ENCODE measurements at places on chromosomes 1 and 21.

- DNase-seq: no peak
Observed at GRCh38 chr1:15492596-15492995, 16.7 kb downstream of the CELA2B start.

GRCh38 chr1:207056673-207057072 lies 3.6 kb downstream of the PFKFB2 start:
- no peak for DNase-seq

- DNase-seq: no peak
Observed at GRCh38 chr21:43899307-43900077, 34.5 kb downstream of the AGPAT3 start.

GRCh38 chr1:228190182-228190581 lies 17.7 kb upstream of the OBSCN start:
- no peak for DNase-seq

- DNase-seq: no peak
Observed at GRCh38 chr1:198423673-198424072, 116.8 kb downstream of the ATP6V1G3 start.

GRCh38 chr1:248359415-248359814 lies 2.0 kb upstream of the OR2T4 start:
- no peak for DNase-seq

All from esophagus muscularis mucosa (tissue), 4 donors.